ENCODE measurements at places on chromosomes 4 and X. TPM values are rescaled to one million over a fixed set of nuclear protein-coding genes. Genes with fewer than 3 reads are reported as not detected.

GRCh38 chrX:122187069-122187713 is 996.9 kb upstream of the GRIA3 start:
- DNase-seq: no peak

DNA sequence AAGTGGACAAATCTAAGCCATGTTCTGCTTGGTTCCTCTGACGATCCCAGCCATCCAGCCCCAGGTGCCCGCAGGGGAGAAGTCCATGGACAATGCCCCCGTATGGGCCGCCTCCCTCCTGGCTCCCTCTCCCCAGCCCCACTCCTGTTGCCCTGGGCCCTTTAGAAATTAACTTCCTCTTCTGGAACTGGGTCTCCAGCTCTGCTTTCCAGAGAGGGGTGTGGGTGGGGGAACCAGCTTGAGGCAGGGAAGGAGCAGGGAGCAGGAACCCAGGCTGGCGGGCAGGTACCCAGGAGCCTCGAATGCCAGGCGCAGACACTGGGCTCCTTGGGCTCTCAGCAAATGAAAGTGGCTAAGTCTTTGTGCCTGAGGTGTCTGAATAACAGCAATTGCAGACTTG is 12.7 kb upstream of the ABLIM2 start:
- DNase-seq: no peak

DNA sequence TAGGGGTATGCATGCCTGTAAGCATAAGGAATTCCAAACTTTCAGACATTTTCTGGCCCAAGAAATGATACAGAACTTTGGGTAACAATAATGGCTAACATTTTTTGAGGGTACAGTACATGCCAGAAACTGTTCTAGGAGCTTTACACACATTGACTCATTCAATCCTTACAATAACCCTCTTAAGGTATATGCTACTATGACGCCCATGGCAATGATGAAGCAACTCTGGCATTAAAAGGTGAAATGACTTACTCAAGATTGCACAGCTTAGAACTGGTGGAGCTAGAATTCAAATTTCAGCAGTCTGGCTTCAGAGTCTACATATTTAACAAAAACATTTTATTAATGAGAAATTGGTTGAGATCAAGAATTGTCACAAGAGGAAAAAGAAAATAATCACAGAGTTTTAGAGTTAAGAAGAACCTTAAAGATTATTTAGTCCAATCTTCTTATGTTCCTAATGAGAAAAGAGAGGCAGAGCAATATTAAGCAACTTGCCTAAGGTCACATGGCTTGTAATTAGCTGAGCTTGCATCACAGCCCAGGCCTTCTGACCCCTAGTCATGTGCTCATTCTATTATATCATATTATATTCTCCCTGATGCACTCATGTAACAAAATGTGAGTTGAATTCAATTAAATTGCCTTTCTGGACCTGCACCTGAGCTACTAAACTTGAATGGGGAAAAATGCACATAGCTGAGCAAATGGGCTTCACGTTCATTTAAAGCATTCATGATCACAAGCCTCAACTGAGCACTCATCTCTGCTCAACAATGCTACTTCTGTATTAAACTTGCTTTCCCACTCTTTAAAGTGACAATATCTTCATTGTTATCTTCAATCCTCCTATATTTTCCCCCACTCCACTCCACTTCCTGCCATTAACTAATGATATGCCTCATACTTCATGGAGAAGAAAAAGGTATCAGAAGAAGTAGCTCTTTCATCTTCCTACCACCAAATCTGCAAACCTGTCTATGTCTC is 73.2 kb downstream of the ENOX2 start:
- no peak for DNase-seq

- DNase-seq: no peak
Observed at GRCh38 chr4:76498550-76498949, 63.5 kb downstream of the SHROOM3 start.

DNA sequence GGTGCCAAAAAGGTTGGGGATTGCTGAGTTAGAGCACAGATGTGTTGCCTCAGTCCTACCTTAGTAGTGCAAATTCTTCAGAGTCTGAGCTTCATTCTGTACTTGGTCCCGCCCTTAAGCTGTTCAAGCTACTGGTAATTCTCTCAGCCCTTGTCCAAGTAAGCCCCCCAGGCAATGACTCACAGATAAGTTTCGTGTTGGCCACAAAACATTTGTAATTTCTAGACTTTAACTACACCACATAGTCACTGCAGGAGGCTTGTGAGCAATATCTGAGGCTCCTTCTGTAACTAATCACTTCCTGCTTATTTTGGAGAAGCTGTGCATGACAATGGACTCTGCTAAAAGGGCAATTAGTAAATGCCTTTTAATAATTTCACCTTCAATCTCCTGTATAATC is 1420.5 kb downstream of the PCDH7 start:
- DNase-seq: no peak

DNA sequence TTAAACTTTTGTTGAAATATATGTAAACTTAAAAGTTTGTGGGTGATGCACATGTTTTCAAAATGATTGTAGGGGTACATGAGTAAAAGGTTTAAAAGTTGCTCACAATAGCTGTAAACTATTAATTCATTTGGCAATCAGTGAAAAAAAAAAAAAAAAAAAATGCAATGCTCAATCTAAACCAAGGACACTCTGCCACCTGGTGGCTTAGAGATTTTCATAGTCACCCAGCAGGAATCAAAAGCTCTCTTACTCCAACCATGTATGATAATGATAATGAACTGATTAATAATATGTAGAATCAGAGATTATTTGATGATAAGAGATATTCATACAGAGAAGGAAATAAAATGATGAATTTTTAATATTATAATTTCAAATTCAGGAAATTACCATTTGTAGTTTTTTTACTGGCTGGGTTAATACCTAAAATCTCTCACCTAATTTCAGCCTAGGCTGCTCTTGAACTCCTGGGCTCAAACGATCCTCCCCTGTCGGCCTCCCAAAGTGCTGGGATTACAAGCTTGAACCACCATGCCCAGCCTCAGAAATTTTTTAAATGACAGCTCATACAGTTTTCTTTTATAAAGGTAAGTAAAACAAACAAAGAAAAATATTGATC is 46.9 kb upstream of the SLC25A4 start:
- no peak for DNase-seq

- no peak for DNase-seq
Observed at GRCh38 chr4:624705-625590, at the start of gene PDE6B. PDE6B (plus strand) TSS chr4:625573; CDS start chr4:625627, 54 bp downstream.

DNA sequence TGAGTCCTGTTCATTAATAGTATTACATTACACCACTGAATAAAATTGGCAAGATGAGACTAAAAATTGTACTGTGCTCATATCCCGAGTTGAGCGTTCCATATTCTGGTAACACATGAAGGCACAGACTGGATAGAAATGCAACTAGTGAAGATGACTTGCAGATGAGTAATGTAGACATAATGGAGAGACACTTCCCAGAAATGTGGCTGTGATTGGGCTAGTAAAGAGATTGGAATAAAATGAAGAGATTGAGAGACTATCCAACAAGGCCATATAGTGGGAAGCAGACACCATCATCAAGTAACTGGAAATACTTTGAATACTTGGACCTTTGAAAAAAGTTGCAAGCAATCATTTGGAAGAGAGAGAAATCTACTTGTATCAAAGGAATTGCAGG is 77.3 kb downstream of the DCAF8L1 start:
- DNase-seq: no peak

GRCh38 chr4:7894098-7894676 is 45.5 kb downstream of the AFAP1 start:
- DNase-seq: no peak

- no peak for DNase-seq
Observed at GRCh38 chr4:182141061-182141460, 102.1 kb upstream of the TENM3 start.

DNA sequence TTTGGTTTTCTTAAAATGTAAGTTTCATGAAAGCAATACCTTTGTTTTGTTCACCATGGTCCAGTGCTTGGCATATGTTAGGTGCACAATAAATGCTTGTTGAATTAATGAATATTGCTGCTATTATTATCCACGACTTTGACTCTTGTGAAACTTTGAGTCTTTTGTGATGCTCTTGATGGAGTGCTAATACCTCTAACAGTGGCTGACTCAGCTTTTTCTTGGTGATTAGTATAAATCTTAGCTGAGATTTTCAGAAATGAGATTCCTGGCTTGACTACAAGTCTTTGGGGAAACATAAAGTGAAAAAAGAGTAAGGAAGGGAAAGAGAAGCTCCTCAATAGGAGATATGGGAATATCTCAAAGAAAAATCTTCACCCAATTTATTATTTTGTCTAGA is 375.2 kb upstream of the RPS6KA3 start:
- DNase-seq: no peak

DNA sequence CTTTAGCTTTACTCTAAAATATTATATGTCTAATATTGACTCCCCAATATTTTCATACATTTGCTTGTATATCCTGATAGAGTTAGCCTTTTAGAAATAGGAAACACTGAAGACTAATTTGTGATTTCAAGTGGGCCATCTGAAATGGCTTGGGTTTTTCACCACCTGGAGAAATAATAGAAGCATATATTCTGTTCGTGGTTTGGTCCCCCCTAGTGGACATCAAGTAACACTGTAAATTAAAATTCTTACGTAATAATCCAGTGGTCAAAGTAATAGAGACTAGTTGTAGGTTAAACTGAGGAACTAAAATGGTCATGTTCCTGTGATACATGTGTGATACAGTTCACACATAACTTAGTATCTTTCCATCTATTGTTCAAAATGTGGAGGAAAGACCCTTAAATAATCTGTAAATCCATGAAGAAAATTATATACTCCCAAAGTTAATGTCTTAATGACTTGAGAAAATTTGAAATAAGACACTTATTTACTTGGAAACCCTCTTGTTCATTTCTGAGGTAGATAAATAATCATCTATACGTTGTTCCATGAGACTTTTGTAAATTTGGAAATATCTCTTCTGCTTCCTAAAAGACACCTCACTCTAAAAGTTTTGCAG is 79.8 kb upstream of the SMARCAD1 start:
- DNase-seq: no peak

GRCh38 chr4:124863040-124863545 is 150.6 kb upstream of the ANKRD50 start:
- DNase-seq: no peak

FOXR2 gene
- total RNA-seq: not detected

CORIN gene
- total RNA-seq: 0.70 TPM

ZNF674 gene
- 1.9 TPM for total RNA-seq

TMEM271 gene
- total RNA-seq: not detected

TRIM61 gene
- total RNA-seq: not detected

EFHC2 gene
- 0.11 TPM for total RNA-seq

ZFP92 gene
- total RNA-seq: 0.55 TPM

NAA10 gene
- total RNA-seq: 133 TPM
